CD4-positive, alpha-beta T cell treated with Interferon alpha-2 for 1 hour (primary cell): ENCODE measurements at places on chromosomes 13 and 19.

- DNase-seq, result no peak
These were observed 494 bp downstream of the NCLN start for GRCh38 chr19:3186160-3186688.

DNA sequence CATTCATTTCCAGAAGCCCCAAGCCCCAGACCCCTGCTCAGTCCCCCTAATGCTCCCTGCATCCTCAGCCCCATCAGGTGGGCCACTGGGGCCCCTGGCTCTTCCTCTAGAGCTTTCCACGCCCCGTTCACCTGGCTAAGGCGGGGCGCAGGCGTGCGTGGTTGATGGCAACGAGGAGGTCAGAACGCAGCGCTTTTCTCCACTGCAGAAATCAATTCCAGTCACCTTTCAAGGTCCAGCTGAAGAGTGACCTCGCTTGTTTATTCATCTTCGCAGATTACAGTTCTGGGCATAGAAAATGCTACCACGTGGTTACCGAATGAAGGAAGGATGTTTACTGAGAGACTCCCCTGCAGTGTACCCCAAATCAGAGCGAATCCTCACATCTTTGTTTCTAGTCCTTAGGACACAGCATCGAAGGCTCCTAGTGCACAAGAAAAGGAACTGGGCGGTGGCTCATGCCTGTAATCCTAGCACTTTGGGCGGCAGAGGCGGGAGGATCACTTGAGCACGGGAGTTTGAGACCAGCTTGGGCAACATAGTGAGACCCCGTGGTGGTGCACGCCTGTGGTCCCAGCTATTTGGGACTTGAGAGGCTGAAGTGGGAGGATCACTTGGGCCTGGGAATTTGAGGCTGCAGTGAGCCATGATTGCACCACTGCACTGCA, 828 bp upstream of the PBX4 start:
- DNase-seq, result no peak

- no peak for DNase-seq
These were observed 88.1 kb downstream of the POSTN start for GRCh38 chr13:37510441-37510840.

GRCh38 chr19:51552996-51553725, 17.9 kb upstream of the ZNF175 start:
- DNase-seq, result peak; percentile 28

DNA sequence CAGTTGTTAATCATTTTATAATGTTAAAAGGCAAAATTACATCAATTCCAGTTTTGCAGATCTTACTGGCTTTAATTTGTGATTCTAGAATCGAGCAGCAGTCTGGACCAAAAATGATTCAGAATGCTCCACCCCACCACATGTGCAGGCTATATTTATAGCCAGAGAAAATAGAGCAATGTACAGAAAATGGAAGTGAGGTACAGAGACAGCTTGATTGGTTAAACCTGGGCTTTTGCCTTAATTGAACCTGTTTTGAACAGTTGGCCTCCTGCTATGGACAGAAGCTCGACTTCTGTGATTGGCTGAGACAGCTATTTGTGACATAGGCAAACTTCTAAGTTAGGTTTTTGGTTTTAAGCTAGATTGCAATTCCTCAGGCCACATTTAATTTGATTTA, 607.4 kb upstream of the MIR17HG start:
- no peak for DNase-seq

GRCh38 chr13:102587916-102588315, 8.9 kb upstream of the TPP2 start:
- no peak for DNase-seq

DNA sequence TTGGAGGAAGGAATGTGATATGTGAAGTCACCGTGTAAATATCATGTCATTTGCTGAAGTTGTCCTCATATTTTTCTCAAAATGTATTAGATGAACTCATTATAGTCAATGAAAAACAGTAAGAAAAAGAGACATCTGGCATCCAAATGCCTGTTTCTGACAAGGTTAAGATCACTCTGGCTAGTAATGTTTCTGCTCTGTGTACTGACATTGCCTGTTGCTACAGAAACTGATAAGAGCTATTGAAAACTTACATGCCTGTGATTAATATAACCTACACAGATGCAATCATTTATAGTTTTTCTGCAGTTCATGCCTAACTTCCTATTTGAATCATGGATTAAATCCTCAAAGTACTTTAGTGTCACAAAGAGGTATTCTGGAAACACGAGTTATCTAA, 249.8 kb downstream of the NBEA start:
- no peak for DNase-seq

DNA sequence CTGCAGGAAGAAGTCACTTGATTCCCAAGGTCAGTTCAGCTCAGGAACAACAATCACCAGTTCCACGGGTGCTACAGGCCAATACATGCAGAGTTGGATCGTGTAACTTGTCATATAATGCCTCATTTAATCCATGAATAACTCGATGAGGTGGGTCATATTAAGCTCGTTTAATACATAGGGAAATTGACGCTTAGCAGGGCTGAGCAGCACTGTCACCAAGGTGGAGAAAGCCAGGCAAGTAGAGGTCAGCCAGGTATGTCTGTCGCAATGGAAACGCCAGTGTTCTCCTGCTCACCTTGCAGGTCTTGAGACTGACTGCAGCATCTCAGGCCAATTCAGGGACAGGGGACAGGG, 52.3 kb downstream of the CCDC70 start:
- no peak for DNase-seq

GRCh38 chr13:40549500-40550094, 116.8 kb downstream of the FOXO1 start:
- no peak for DNase-seq

DNA sequence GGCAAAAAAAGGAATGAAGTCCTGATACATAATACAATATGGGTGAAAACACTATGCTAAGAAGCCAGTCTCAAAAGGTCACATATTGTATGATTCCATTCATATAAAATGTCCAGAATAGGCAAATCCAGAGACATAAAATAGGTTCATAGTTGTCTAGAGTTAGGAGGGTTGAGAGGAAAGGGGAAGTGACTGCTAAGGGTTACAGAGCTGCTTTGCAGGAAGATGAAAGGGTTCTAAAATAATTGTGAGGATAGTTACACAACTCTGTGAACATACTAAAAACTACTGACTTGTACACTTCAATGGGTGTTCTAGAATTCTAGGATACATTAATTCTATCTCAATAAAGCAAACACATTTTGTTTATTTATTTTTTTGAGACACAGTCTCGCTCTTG, 25.7 kb downstream of the CAB39L start:
- DNase-seq, result no peak

DNA sequence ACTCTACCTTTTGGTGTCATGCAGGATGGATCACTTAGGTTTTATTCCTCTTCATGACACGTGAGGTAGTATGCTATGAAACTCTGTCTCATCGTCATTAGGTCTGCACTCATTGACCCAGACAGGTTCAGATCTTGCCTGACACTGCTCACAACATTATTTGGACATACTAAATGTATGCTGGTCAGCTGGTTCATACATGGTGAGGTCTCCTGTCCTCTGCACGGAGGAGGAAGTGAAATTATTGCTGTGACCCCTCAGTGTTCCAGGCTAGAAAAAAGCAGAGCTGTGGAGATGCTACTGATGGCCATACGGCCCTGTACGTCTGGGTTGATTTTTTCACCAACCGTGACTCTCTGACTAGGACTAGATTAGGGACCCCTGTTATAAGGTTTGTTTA, 35.8 kb downstream of the LATS2 start:
- no peak for DNase-seq

DNA sequence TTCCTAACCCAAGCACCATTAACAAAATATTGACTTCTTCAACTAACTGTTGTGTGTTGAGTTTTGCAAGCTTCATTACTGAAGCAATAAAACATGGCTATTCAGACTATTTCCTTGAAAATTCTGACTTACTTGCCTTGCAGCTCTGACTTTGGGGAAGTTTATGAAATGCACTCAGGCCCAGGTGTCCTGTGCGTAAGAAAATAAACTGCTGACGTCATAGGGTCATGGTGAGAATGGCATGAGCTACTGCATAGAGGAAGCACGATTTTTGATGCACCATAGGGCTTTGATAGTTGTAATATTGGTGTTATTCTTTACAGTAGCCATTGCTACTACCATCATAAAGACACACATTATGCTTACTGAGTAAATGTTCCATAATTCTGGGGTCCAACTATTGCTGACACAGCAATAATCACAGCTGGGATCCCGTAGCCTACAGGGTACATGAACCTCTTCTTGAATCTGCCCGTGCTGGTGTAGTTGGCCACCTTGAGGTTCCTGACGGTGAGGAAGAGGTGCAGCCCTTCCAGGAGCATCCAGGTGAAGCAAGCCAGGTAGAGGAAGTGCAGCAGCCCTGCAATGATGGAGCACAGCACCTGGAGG, 57.9 kb downstream of the MBD3L2B start:
- no peak for DNase-seq

DNA sequence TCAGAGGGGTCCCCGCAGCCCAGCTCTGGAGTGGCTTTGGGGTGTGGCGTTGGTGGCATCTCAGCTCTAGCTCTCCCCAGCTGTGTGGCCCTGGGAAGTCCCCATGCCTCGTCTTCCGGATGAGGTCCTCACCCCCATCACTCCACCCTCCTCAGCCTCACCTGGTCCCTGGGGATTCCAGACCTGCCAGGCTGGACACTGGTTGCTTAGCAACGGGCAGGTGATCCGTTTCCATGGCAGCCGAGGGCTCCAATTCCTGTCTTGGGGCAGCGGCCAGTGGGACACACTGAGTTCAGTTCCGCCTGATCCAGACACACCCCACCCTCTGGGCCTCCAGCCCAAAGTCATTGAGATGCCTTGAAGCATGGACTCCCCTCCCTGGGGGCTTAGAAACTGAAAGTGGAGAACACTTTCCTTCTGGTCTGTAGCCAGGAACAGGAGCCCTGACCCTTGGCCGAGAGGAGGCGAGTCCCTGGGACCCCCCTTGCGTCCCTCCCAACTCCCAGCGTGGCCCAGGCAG, 7.7 kb upstream of the MISP start:
- DNase-seq, result no peak

- DNase-seq, result no peak
These were observed 16.7 kb downstream of the TMTC4 start for GRCh38 chr13:100657881-100658315.

DNA sequence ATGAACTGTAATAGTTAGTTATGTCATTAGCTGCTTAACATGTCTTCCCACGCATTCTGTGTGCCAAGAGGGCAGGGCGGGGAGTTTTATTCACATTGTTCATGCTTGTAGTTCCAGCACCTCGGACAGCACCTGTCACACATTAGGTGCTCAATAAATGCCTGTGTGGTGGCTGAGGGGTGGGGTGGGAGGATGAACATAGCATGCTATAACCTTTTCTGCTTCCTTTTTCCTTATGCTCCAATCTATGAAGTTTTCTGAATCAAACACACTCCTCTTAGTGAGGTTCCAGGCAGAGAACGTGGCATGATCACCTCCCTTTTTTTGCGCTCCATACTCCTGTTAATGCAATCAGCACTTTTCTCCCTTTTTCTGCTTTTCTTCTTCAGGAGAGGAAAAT, 15.8 kb upstream of the PTPRS start:
- DNase-seq, result no peak

DNA sequence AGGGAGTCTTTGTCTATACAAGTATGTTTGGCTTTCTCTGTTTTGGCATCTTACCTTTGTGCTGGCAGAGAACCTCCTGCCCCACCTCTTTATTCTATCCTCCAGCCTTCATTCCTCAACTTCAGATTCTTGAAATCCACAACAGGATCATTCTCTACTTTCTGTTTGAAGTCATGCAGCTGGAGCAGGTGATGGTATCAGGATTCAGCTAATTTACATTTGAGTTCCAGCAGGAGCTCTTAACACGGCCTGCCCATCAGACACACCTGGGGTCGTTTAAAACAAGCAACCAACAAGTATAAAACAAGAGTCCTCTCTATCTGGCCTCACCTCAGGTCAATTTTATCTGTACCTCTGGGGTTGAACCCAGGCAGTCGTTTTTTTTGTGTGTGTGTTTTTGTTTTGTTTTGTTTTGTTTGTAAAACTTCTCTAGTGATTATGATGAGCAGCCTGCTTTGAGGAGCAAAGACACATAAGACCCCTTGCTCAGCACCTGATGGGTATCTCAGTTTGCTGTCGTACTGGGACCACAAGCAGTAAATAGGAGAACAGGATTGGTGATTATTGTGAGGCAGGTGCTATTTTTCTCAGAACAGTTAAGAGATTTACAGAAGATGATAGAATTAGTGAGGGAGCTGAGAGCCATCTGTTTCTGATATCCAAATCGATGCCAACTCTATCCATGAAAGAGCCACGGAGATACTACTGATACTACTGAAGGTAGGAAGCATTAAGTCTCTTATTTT, 78.4 kb downstream of the GPC6 start:
- DNase-seq, result no peak

DNA sequence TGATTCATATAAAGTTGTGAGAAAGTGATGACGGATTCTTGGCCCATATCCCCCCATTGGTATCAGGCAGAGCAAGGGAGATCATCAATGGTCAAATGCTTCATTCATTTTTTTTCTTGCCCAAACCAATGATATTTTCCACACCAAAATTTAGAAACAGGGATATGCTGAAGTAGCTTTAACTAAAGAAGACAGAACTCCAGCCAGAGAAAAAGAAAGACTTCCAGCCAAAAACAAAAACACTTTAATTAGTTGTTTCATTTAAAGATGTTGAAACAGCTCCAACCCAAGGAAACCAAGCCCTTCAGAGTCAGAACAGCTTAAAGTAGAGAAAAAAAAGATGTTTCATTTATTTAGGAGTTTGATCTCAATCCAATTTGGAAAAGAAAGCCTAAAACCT, 358.9 kb upstream of the NBEA start:
- DNase-seq, result no peak

- DNase-seq, result no peak
These were observed 6.2 kb upstream of the USP12 start for GRCh38 chr13:27177852-27178251.

DNA sequence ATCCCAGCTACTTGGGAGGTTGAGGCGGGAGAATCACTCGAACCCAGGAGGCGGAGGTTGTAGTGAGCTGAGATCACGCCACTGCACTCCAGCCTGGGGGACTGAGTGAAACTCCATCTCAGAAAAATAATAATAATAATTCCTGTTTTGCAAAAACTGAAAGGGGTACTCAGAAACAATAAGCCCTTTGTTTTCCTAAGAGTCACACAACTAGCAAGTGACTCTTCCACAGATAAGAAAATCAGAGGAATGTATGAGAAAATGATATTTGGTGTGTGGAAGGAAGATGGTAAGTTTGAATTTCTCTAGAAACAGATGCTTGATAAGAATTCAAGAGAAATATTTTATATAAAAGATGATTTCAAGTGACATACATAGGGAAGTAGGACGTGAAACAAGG, 35.1 kb downstream of the SYDE1 start:
- no peak for DNase-seq

DNA sequence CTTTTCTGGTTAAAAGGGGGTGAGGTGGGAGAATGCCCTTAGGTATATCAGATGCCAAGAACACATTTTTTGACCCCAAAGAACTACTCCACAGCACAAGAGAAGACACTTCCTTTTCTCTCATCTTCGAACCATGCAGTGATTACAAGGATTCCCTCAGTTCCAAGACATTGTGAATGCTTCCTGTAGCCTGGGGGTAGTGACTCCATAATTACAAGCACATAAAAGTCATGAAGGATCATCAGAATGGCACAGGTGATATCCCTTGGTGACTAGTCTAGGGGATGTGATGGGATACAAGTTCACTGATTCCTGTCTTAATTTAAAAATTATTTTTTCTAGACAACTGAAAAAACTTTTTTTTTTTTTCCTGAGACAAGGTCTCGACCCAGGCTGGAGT, 78.0 kb downstream of the ZC3H13 start:
- DNase-seq, result no peak

GRCh38 chr13:70541451-70541850, 433.2 kb upstream of the KLHL1 start:
- no peak for DNase-seq
